ENCODE measurements at places on chromosomes 6 and 20.

- no peak overlapping the region for H3K4me3 ChIP-seq
- DNase-seq, result no peak
- no peaks in the 10 kb centered on the region for H3K4me1 ChIP-seq
- H3K27ac ChIP-seq, result no peak overlapping the region
Observed at GRCh38 chr6:6006006-6006427, 708 bp downstream of the NRN1 start.

- H3K27me3 ChIP-seq, result peaks cover 5% of the 10 kb centered on the region
- DNase-seq, result no peak
- no peak overlapping the region for H3K4me3 ChIP-seq
- no peak overlapping the region for H3K27ac ChIP-seq
- H3K4me1 ChIP-seq, result no peaks in the 10 kb centered on the region
Observed at GRCh38 chr20:7379621-7380220, 560.5 kb downstream of the HAO1 start.

DNA sequence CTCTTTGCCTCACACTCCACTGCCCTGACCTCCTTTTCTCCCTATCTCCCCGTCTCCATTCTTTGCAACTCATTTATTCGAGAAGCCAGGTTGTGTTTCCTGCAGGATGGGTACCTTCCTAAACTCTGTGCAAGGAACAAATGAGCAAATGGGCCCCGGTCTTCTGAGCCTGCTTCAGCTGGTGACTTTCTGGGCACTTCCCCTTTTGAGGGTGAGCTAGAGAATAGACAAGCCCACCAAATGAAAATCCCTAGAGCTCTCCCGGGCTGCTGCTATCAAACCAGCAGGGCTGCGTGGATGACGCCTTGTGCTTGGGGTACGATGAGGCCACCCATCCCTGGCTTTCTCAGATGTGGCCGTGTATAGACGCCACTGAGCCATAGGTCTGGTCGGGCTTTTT is 91.0 kb upstream of the FOXA2 start:
- H3K4me3 ChIP-seq, result no peak overlapping the region
- H3K27me3 ChIP-seq, result peaks cover 30% of the 10 kb centered on the region

GRCh38 chr20:32623667-32624157 is 38.6 kb upstream of the NOL4L start:
- H3K4me1 ChIP-seq, result peaks cover 7% of the 10 kb centered on the region
- no peak overlapping the region for H3K4me3 ChIP-seq
- no peak for DNase-seq
- H3K27me3 ChIP-seq, result peaks cover 6% of the 10 kb centered on the region

GRCh38 chr20:62952373-62952967 is at the start of gene SLC17A9:
TSS of gene SLC17A9 (plus strand) at chr20:62952709. CDS start at chr20:62952831, 122 bp downstream.
- peaks cover 37% of the 10 kb centered on the region for H3K4me1 ChIP-seq
- peak within 1 kb of the TSS; percentile 89 for H3K27ac ChIP-seq
- H3K4me3 ChIP-seq, result no peak within 1 kb of the TSS
- H3K36me3 ChIP-seq, result peaks cover 31% of the 10 kb centered on the region

DNA sequence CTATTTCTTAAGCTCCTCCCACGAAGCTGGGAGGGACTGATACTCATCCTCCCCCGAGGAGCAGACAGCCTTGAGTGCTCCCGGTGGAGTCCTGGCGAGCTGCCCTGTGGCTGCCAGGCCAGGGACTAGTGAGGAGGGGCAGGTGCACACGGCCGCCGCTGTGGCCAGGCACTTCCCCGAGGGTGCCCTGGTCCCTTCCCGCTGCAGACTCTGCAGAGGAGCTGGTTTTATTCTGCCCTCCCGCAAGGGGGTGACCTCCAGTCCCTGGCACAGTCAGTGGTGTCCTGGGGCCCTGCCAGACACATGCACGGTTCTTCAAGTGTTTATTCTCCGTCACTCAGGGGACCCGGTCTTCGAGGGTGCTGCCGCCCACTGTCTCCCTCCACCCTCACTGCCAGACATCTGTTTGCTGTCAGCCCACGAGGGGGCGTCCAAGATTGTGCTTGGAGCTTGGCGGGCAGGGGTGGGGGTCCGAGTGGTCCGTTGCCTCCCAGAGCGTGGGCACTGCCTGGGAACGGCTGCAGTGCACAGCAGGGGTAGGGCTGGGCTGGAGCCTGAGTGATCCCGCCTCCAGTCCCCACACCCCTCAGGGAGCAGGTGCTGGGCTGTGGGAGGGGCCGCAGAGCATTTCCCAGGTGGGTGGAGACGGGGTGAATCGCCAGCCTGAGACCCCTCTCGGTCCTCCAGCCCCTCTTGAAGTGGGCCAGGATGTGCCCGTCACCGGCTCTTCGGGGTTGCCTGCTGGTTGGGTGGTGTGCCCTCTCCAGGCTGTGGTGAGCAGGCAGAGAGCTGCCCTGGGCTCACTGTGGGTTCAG is 3.1 kb upstream of the CABLES2 start:
- peaks cover 6% of the 10 kb centered on the region for H3K36me3 ChIP-seq
- no peaks in the 10 kb centered on the region for H3K27me3 ChIP-seq
- H3K4me1 ChIP-seq, result peaks cover 35% of the 10 kb centered on the region

GRCh38 chr6:4545893-4546292 is 230.3 kb upstream of the CDYL start:
- no peak overlapping the region for H3K27ac ChIP-seq
- H3K27me3 ChIP-seq, result no peaks in the 10 kb centered on the region
- H3K4me1 ChIP-seq, result no peaks in the 10 kb centered on the region
- no peaks in the 10 kb centered on the region for H3K36me3 ChIP-seq

DNA sequence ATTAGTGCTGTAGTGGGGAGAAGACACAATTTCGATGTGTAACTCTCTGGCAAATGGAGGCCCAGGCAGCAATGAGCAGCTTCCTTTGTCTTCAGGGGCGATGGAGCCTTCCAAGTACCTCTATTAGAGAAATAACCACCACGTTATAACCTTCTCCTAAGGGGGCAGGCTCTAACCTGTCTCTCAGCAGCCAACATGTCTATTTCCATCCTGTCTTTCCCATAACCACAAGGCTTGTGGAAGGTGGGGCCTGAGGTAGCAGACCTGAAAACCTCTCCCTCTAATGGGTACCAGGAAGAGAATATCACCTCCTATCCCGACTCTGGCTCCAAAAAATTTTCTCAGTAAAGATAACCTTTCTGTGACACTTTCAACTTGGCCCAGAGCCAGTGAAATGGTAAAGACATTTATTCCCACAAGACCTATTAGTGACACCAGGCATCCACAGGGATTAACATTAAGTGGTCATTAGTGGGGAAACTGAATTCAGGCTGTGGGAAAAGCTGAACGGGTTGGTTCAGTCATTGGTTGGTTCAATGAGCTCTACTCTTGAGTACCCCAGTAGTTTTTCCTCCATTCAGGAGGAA is 4.0 kb downstream of the PEX6 start:
- H3K27me3 ChIP-seq, result no peaks in the 10 kb centered on the region
- H3K4me1 ChIP-seq, result peaks cover 29% of the 10 kb centered on the region
- peaks cover 11% of the 10 kb centered on the region for H3K36me3 ChIP-seq

GRCh38 chr6:89387516-89388201 is 24.4 kb downstream of the RRAGD start:
- peaks cover 37% of the 10 kb centered on the region for H3K36me3 ChIP-seq
- no peak for DNase-seq
- H3K27me3 ChIP-seq, result no peaks in the 10 kb centered on the region

- no peaks in the 10 kb centered on the region for H3K27me3 ChIP-seq
- DNase-seq, result peak; percentile 64
- peak overlapping the region; percentile 14 for H3K4me3 ChIP-seq
- H3K4me1 ChIP-seq, result peaks cover 58% of the 10 kb centered on the region
- peak overlapping the region; percentile 96 for H3K27ac ChIP-seq
- no peaks in the 10 kb centered on the region for H3K36me3 ChIP-seq
Observed at GRCh38 chr6:135280375-135281136, 99.4 kb downstream of the MYB start.

DNA sequence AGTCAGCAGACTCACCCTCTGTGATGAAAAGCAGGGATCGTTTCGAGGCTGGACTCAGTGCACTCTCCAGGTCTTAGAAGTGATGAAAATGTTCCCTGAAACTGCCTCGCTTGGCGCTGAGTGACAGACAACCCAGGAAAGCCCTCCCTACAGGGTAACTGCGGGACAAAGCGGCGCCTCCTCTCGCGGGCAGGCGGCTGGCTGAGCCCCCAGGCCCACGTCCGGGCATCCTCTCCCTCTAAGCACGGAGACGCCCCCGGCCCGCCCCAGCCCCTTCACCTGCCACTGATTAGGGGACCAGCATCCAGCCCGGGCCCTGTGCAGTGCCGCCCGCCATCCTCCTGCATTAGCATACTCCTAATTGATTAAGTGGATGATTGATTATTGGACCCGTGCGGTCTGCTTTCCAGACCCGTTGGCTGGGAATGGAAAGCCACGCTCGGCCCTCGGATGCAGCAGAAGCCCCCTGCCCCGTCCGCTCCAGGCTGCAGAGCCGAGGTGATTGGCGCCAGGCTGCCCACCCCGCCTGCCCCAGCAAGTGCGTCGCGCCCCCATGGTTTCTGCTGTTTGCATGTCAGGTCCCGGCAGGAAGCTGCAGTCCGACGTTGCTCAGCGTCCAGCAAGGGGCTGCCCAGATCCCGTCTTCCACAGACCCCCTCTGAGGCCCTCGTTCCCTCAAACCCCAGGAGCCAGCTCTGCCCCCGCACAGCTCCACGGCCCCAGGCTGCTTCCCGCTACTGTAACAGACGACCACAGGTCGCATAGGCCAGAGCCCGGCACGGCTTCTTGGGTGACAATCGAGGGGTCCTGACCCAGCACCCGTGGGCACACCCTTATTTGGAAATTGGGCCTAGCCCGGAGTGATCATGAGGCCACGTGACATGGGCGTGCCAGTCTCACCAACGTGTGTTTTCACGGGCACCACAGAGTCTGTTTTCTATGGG is 131.6 kb downstream of the DLL1 start:
- H3K27me3 ChIP-seq, result no peaks in the 10 kb centered on the region
- no peak for DNase-seq

GRCh38 chr6:168136001-168136400 is 57.0 kb upstream of the FRMD1 start:
- H3K4me3 ChIP-seq, result no peak overlapping the region
- no peaks in the 10 kb centered on the region for H3K4me1 ChIP-seq
- DNase-seq, result no peak
- no peak overlapping the region for H3K27ac ChIP-seq

- no peak for DNase-seq
- H3K27ac ChIP-seq, result no peak overlapping the region
- H3K36me3 ChIP-seq, result no peaks in the 10 kb centered on the region
- H3K4me1 ChIP-seq, result no peaks in the 10 kb centered on the region
Observed at GRCh38 chr20:722822-723644, 45.3 kb downstream of the SLC52A3 start.

DNA sequence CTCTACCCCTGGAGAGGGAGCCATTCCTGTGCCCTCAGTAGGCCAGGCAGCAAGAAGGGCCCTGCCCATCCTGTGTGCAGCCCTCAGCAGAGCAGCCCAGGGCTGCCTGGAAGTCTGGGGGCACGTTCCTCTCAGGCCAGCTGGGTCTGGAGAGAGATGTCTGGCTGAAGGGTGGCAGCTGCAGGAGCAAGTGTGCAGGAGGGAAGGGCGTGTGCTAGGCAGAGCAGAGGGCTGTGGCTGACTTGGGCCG is 62.7 kb downstream of the NOL4L start:
- peak overlapping the region; percentile 65 for H3K27ac ChIP-seq
- peaks cover 5% of the 10 kb centered on the region for H3K4me1 ChIP-seq

DNA sequence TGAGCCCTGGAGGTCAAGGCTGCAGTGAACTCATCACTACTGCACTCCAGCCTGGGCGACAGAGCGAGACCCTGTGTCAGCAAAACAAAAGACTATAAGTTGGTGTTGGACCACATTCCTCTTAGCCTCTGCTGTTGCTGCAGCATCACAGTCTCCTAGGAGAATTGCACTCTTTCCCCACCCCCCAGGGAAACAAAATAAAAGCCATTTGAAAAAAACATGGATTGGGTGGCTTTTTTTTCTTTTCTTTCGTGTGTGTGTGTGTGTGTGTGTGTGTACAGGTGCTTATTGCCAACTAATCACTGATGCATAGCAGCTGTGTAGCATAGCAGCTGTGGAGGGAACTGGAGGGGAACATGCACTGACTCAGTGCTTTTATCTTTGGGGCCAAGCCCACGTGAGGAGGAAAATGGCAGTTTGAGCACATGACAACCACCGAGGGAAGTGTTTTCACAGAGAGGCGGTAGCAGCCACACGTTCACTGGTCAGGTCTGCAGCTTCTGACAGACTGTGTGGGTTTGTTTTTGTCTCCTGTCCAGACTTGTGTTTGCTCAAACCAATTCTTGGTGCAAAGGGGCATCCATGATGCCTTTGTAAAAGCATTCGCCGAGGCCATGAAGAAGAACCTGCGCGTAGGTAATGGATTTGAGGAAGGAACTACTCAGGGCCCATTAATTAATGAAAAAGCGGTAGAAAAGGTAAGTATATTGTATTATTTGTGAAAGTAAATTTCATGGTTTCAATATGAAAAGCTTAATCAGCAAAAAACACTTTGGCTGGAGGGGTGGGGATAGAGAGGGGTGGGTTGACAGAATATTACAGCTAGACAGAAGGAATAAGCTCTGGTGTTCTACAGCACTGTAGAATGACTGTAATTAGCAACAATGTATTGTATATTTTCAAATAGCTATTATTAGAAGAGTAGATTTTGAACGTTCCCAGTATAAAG is 27.7 kb downstream of the ALDH5A1 start:
- peak overlapping the region; percentile 30 for H3K4me3 ChIP-seq
- peak overlapping the region; percentile 86 for H3K27ac ChIP-seq
- peaks cover 18% of the 10 kb centered on the region for H3K4me1 ChIP-seq
- H3K27me3 ChIP-seq, result no peaks in the 10 kb centered on the region
- H3K36me3 ChIP-seq, result peaks cover 25% of the 10 kb centered on the region
- peak; percentile 69 for DNase-seq

GRCh38 chr6:127120023-127120786 is 1.7 kb downstream of the RSPO3 start:
- no peaks in the 10 kb centered on the region for H3K36me3 ChIP-seq
- H3K27me3 ChIP-seq, result no peaks in the 10 kb centered on the region
- H3K4me1 ChIP-seq, result no peaks in the 10 kb centered on the region
- DNase-seq, result no peak
- no peak overlapping the region for H3K4me3 ChIP-seq

DNA sequence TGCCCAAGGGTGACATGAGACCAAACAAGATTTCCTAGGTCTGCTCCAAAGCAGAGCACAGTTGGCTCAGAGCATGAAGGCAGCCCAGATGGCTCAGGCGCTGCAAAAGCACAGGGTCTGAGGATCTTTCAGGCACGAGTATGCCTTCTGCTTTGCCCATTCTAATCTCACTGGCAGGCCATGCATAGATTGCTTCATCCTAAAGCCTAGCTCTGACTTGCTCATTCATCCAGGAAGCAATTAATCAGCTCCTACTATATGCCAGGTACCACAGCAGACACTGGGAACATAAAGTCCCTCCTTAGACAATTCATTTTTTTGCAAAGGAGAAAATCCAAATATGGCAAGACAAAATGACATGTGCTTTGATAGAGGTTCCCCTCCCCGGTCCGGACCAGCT is 31.2 kb downstream of the GPLD1 start:
- no peaks in the 10 kb centered on the region for H3K4me1 ChIP-seq
- no peaks in the 10 kb centered on the region for H3K36me3 ChIP-seq
- H3K27me3 ChIP-seq, result no peaks in the 10 kb centered on the region
- no peak overlapping the region for H3K27ac ChIP-seq
- no peak overlapping the region for H3K4me3 ChIP-seq
- DNase-seq, result no peak

DNA sequence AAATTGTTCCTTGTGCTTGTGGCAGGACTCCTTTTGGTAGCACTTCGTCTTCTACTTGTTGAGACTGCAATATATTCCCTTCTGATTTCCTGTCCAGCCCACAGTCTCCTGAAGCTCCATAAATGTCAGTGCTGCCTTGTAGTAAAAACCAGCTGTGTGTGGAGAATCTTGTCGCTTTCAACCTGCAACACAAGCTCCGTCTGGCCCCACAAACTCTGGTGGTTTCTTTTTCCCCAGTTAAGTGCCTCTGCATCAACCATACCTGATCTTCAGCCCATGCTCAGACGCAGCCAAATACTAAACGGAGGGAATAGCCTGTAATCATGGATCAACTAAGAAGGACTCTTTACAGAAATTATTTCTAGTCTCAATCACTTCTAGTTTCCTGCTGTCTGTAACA is 1133.3 kb upstream of the ADGRB3 start:
- no peaks in the 10 kb centered on the region for H3K36me3 ChIP-seq
- H3K27ac ChIP-seq, result no peak overlapping the region
- H3K4me1 ChIP-seq, result no peaks in the 10 kb centered on the region
- no peak for DNase-seq
- H3K4me3 ChIP-seq, result no peak overlapping the region

Data from DND-41 (cell line).